ENCODE measurements at places on chromosomes 3 and 15.

DNA sequence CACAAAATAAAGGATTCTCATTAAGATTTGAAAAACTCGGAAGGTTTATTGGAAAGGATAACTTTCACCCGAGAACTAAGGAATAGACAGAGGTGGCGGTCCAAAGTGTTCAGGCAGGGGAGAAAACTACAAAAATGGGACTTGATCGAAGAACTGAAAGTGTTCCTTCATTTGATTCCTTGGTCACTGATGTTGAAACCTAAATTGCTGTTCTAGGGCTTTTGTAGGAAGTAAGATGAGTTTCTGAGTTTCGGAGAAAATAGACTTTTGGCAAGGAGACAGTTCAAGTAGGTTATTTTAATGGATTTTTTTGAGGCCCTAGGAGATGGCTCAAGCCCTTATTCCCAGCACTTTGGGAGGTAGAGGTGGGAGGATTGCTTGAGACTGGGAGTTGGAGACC lies 1.4 kb downstream of the TRIP4 start:
- DNase-seq, result no peak

DNA sequence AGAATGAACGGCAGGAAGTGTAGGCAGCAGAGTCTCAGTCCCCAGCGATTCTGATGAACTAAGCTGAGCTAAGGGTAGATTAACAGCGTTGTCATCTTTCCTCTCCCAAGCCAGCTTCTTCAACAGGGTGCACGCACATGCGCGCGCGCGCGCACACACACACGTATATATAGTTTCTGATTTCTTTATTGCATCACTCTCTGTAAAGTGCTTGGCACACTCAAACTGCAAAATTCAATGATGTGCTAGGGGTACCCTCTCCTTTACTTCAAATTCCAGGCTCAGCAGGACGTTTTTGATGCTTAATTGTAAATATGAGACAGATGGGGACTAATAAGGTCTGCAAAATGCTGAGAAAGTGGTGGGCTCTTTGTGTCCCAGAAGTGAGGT lies 26.1 kb upstream of the VPS8 start:
- DNase-seq, result no peak

GRCh38 chr3:148512648-148513047 lies 185.1 kb upstream of the AGTR1 start:
- no peak for DNase-seq

GRCh38 chr3:143269741-143270140 lies 150.2 kb downstream of the CHST2 start:
- no peak for DNase-seq

DNA sequence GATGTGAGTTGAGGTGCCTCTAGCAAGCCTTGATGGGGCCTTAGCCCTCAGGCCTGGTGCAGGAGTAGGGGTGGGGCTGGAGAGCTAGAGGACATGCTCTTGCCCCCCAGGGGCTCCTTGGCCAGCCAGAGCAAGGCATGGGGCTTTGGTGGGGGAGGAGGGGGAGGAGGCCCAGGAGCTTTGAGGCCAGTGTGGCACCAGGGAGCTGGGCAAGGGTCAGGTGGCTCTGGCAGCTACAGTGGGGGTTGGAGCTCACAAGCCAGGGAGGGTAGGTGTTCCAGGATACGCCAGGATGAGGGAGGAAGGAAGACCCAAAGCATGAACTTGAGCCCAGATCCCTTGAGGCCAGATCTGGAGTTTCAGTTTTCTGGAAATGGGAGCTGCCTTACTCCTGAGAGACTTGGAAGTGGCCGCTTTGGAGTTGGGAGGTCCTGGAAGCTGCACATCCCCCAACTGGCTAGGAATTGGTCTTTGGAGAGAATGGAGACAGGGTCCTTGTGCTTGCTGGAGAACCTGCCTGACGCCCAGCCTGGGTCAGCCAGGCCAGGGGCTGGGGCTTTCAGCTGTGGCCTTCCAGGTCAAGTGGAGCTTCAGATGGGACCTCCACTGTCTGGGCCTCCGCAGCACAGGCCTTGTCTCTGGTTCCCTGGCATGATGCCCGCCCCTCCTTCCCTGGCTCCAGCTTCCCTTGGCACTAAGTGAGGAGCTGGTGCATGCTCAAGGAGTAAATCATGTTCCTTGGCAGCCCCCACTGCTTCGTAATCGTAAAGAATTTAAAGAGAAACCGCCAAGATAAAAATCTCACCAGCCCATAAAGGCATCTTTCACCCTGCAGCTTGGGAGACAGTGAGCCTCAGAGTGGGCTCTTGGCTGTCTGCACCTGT lies 8.7 kb downstream of the SEMA3F start:
- DNase-seq, result peak; percentile 98

DNA sequence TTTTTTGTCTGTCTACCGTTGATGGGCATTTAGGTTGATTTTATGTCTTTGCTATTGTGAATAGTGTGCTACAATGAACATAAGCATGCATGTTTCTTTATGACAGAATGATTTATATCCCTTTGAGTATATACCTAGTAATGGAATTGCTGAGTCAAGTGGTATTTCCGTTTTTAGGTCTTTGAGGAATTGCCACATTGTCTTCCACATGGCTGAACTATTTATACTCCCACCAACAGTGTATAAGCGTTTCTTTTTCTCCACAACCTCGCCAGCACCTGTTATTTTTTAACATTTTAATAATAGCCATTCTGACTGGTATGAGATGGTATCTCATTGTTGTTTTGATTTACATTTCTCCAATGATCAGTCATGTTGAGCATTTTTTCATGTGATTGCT lies 89.6 kb upstream of the GALNT15 start:
- peak; percentile 62 for DNase-seq

GRCh38 chr3:152477422-152477821 lies 208.7 kb downstream of the MBNL1 start:
- peak; percentile 14 for DNase-seq

- no peak for DNase-seq
Observed at GRCh38 chr15:66952756-66953522, 112.5 kb upstream of the SMAD3 start.

DNA sequence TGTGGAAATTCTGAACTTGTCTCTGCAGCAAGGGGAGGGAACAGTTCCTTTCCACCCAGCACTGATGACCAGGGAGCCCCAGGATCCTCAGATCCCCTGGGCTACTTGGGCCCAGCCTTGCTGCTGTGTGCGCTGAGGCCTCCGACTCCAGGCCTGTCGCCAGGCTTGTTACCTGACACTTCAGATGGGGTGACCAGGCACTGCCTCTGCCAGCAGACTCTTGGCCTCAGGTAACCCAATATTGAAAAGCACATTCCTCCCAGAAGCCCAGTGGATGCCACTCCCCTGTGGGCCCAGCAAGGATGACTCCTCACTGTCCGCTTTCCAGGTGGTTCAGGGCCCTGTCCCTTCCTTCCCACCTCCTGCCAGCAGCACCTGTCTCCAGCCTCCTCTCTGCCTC lies 3.5 kb upstream of the PLA2G4E start:
- no peak for DNase-seq

GRCh38 chr3:38137615-38138348 lies 679 bp upstream of the MYD88 start:
- no peak for DNase-seq

- no peak for DNase-seq
Observed at GRCh38 chr3:128996726-128997125, 2.9 kb upstream of the CFAP92 start.

DNA sequence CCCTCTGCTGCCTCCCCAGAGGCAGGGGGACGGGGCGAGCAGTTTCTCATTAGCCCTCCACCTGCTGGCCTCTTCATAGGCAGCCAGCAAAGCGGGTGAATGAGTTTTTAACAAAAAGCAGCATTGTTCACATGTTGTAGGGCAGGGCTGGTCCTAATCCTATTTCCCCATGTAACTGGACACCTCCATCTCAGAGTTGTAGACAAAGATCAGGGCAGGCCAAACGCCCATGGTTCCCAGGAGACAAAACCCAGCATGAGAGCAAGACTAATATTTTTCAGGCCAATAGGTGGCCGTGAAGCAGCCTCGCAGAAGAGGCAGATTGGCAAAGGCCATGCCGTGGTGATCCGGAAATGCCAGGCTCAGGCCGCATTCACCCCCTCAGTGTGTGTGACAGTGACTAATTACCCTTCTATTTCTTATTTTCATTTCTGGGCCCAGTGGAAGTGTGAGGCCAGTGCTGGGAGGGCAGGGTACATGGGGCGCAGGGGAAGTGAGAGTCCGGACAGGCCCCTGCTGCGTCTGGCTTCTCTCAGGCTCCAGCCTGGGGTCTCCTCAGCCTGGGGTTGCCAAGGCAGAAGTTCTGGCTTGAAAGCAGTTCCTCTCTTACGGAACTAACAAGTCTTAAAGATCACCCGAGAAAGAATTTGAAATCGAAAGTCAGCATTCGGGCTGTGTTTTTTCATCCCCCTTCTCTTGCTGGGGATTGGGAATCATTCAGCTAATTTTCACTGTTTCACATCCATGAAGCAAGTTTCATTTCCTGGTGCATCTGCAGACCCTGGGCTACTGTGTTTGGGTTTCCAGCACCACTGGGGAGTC lies 64.8 kb downstream of the BOC start:
- DNase-seq, result peak; percentile 74

- no peak for DNase-seq
Observed at GRCh38 chr3:133371676-133372075, 28.2 kb upstream of the BFSP2 start.

GRCh38 chr3:15325228-15325627 lies 7.2 kb downstream of the SH3BP5 start:
- peak; percentile 83 for DNase-seq

DNA sequence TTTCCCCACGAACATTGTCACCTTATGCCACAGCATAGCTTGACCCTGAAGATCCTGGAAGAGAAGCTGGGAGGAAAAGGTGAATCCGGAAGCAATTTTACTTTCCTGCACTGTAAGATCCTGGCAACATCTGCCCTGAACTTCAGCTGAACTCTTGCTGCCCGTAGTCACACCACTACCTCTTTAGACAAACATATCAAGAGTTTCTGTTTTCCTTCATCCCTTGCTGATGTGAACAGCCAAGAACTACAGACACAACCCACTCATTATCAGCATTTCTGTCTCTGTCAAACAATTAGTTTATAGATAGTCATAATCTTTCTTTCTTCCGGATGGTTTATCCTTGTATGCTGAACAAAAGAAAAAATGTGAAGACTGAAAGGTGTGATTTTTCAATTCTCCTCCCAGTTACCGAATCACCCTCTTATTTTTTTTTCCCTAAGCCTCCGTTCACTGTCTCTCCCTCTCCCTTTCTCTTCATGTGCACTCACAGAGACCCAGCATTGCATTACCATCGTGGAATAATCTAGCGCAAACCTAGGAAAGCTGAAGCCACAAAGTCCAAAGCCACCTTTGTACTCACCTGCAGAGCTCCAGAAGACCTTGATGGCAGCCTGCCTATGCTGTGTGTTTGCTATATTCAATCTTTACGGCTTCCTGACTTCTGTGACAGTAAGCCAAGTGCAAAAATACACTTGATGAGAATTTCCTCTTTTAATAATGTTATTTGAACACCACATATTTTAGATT lies 229.2 kb downstream of the CDIN1 start:
- no peak for DNase-seq

- DNase-seq, result no peak
Observed at GRCh38 chr3:141914311-141914710, 37.9 kb downstream of the ATP1B3 start.

DNA sequence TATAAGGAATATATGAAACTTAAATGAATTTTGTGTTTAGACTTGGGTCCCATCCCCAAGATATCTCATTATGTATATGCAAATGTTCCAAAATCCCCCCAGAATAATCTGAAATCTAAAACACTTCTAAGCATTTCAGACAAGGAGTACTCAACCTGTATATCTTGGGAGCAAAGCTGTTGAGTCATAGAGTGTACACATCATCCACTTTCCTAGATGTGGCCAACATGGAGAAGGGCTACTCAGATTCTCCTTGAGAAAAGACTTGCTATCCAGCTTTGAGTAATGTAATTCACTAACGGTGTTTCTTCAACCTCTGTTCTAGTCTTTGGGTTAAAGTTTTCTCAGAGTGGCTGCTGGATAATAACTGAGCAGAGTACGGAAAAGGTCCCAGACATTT lies 215.5 kb upstream of the POU1F1 start:
- DNase-seq, result no peak

DNA sequence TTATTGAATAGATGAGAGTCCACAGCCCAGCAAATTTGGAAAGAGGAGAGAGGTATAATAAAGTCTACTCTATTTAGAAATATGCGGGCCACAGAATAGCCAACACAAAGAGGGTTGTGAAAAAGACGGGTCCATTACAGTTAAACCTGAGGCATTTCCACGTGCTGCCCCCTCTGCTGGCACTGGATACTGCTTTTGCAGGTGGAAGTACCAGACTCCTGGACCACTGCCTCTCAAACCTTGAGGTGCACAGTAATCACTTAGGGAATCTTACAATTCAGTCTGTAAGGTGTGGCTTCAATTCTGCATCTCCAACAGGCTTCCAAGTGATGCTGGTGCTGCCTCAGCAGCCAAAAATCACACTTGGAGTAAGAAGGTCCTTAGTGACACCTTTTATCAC lies 3.0 kb upstream of the TFDP2 start:
- no peak for DNase-seq

DNA sequence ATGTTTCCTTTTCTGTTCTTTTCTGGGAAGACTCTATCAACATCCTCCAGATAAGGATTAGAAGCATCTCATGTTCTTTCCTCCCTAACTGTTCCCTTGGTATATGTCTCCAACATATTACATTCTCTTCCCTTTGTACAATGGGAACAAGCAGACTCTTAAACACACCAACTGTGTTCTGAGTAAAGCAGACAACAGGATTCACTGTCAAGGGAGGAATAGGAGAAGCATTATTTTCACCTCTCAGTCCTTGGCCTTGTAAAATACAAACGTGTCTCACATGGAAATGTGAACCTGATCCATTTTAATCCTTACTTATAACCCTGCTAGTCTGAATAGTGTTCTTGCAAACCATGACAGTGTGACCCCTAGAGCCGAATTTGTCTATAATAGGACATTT lies 19.6 kb downstream of the GYG1 start:
- DNase-seq, result no peak

GRCh38 chr3:76436894-76437293 lies 603.0 kb upstream of the ROBO2 start:
- DNase-seq, result no peak

DNA sequence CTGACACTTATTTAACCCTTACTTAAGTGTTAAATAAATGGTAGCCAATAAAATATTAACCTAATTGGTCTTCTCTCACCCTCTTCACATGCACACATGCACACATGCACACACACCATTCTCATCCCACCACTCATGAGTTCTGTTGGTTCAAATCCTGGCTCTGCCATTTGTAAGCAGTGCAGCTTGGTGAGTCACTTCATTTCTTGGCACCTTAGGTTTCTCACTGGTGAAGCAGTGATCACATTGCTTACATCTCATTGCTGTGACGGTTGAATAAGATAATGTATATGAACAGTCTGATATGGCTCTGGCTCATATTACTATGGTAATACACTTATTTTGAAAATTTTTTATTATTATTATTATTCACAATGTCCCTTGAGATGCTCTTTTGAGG lies 33.8 kb downstream of the RIOX2 start:
- DNase-seq, result no peak
